ENCODE measurements at places on chromosomes 7 and 10. TPM values are rescaled to one million over a fixed set of nuclear protein-coding genes. Genes with fewer than 3 reads are reported as not detected.

GRCh38 chr10:102767428-102768160, 23.8 kb downstream of the WBP1L start:
- no peaks in the 10 kb centered on the region for H3K27me3 ChIP-seq
- no peak for DNase-seq
- peaks cover 60% of the 10 kb centered on the region for H3K4me1 ChIP-seq
- peak overlapping the region; percentile 40 for H3K4me3 ChIP-seq
- H3K27ac ChIP-seq, result peak overlapping the region; percentile 8

DNA sequence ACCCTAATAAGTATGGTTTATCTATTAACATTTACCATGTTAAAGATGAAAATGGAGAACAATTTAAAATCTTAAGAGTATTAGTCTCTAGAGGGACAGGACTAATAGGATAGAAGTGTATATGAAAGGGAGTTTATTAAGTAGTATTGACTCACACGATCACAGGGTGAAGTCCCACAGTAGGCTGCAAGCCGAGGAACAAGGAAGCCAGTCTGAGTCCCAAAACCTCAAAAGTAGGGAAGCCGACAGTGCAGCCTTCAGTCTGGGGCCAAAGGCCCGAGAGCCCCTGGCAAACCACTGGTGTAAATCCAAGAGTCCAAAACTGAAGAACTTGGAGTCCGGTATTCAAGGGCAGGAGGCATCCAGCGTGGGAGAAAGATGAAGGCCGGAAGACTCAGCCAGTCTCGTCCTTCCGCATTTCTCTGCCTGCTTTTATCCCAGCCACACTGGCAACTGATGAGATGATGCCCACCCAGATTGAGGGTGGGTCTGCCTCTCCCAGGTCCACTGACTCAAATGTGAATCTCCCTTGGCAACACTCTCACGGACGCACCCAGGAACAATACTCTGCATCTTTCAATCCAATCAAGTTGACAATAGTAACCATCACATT, 140.8 kb upstream of the FAM20C start:
- H3K27ac ChIP-seq, result no peak overlapping the region
- H3K4me3 ChIP-seq, result no peak overlapping the region
- no peak for DNase-seq

GRCh38 chr10:105188737-105189462, 547.8 kb downstream of the SORCS3 start:
- peaks cover 6% of the 10 kb centered on the region for H3K4me1 ChIP-seq
- H3K4me3 ChIP-seq, result no peak overlapping the region

DNA sequence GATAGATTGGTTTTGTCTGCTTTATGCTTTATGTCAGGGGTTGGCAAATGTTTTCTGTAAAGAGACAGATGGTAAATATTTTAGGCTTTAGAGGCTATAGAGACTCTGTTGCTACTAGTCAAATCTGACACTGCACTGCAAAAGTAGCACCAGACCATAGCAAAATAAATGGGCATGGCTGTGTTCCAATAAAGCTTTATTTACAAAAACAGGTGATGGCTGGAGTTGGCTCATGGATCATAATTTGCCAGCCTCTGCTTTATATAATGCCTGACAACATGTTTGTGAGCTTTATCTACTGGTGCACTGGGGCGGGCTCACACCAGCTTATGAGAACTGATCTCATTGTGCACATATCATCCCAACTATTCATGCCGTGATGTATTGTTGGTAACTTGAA, 120.1 kb downstream of the PLXDC2 start:
- H3K27me3 ChIP-seq, result no peaks in the 10 kb centered on the region
- H3K4me3 ChIP-seq, result no peak overlapping the region
- peaks cover 6% of the 10 kb centered on the region for H3K36me3 ChIP-seq
- H3K27ac ChIP-seq, result no peak overlapping the region

DNA sequence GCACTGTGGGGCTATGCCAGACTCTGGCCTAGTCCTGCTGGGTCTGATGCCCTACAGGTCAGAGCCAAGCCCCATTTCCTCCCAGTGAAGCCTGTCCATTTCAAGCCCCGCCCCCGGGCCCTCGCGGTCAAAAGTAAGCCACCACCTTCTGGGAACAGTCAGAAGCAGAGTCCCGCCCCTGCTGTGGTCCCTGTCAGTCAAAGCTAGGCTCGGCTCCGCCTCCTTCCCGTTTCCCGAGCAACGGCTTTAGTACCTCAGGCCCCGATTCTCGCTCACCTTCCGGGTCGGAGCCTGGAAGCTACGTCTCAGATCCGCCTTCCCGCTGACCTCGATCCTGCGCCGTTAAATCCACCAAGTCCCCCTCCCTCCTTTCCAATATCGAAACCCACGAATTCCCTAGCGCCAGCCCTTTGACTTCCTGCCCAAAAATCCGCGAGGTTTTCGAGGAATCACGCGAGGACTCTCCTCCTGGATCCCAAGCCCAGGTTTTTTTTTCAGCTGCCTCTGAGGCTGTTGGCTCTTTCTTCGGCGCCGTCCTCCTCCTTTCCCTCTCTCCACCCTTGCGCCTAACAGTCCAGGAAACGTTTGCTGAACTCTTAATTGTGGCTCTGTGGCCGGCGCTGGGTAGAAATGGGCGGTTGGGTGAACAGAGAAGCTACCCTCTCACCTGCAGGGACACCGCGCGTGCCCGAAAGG, 11.8 kb downstream of the SFXN3 start:
- H3K4me3 ChIP-seq, result peak overlapping the region; percentile 97
- H3K27ac ChIP-seq, result peak overlapping the region; percentile 100
- peaks cover 4% of the 10 kb centered on the region for H3K36me3 ChIP-seq
- peak; percentile 88 for DNase-seq
- H3K4me1 ChIP-seq, result peaks cover 39% of the 10 kb centered on the region

DNA sequence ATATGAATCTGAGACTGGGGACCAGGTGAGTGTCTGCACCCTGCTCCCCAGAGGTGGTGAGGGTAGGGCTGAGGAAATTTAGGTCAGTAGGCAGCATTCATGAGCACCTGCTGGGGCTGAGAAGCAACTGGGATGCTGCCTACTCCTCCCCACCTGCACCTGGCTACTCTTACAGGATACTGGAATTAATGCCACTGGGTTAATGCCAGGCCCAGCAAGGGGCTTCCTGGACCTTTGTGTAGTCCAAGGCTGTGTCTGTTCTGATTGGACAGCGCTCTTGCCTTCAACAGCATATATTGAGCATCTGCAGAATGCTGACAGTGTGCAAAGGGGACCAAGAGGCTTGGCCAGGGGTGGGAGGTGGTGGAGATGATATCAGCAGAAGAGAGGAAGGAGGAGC, 32.1 kb downstream of the ADCYAP1R1 start:
- H3K27me3 ChIP-seq, result peaks cover 48% of the 10 kb centered on the region
- DNase-seq, result no peak
- H3K27ac ChIP-seq, result no peak overlapping the region
- H3K36me3 ChIP-seq, result no peaks in the 10 kb centered on the region
- no peak overlapping the region for H3K4me3 ChIP-seq
- peaks cover 7% of the 10 kb centered on the region for H3K4me1 ChIP-seq

The C1QL3 gene
- total RNA-seq, result 6.5 TPM

GRCh38 chr7:158744070-158744469, 39.5 kb upstream of the NCAPG2 start:
- peaks cover 20% of the 10 kb centered on the region for H3K36me3 ChIP-seq
- no peaks in the 10 kb centered on the region for H3K27me3 ChIP-seq
- no peaks in the 10 kb centered on the region for H3K4me1 ChIP-seq
- H3K27ac ChIP-seq, result no peak overlapping the region
- H3K4me3 ChIP-seq, result no peak overlapping the region

The PTPRN2 gene
- 16.2 TPM for total RNA-seq

GRCh38 chr7:149704507-149704906, 68.9 kb downstream of the ZNF467 start:
- no peak overlapping the region for H3K27ac ChIP-seq
- peaks cover 4% of the 10 kb centered on the region for H3K4me1 ChIP-seq
- H3K36me3 ChIP-seq, result no peaks in the 10 kb centered on the region
- no peaks in the 10 kb centered on the region for H3K27me3 ChIP-seq

DNA sequence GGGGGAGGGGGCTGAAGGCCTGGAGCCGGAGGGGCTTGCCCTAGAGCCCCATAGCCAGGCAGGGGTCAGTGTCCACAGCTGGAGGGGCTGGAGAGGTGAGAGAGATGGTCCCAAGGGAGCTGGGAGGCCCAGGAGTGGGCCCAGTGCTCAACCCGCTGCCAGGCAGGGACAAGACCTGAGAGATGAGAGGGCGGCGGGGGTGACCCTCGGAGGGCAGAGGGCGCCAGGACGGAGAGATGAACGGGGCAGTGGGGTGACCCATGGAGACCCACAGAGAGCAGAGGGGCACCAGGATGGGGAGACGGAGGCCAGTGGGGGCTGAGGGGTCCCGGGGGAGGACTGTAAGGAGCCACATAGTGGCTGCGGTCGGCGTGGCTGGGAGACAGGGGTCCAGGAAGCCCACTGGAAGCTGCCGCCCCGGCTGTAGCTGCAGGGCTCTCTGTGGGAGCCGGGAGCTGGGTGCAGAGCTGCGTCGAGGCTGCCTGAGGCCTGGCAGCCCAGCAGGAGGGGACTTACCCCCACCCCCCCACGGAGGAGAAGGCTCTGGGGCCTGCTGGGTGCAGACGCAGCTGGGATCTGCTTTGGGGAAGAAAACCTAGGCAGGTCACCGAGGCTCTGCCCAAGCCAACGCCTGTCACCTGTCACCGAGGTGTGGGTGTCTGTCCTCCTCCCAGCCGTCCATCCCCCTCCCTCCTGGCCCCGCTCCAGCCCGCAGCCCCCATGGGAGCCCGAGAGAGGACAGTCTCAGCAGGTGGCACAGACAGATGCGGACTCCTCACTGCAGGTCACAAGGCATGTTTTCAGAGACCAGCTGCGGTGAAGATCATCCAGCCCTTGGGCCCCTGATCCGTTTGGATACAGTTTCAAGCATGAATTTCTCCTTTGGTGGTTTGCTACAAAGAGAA, 25.1 kb downstream of the PWWP2B start:
- H3K27ac ChIP-seq, result peak overlapping the region; percentile 77
- H3K4me1 ChIP-seq, result peaks cover 29% of the 10 kb centered on the region
- H3K27me3 ChIP-seq, result no peaks in the 10 kb centered on the region
- no peaks in the 10 kb centered on the region for H3K36me3 ChIP-seq
- peak overlapping the region; percentile 67 for H3K4me3 ChIP-seq

GRCh38 chr10:124657806-124658205, 86.4 kb downstream of the FAM53B start:
- no peak overlapping the region for H3K4me3 ChIP-seq
- H3K27ac ChIP-seq, result peak overlapping the region; percentile 35
- no peak for DNase-seq
- H3K36me3 ChIP-seq, result peaks cover 4% of the 10 kb centered on the region
- peaks cover 11% of the 10 kb centered on the region for H3K4me1 ChIP-seq

GRCh38 chr10:21517134-21518031, 8.1 kb downstream of the SKIDA1 start:
- H3K36me3 ChIP-seq, result peaks cover 13% of the 10 kb centered on the region
- H3K27me3 ChIP-seq, result peaks cover 4% of the 10 kb centered on the region
- H3K27ac ChIP-seq, result peak overlapping the region; percentile 94
- H3K4me3 ChIP-seq, result peak overlapping the region; percentile 94

DNA sequence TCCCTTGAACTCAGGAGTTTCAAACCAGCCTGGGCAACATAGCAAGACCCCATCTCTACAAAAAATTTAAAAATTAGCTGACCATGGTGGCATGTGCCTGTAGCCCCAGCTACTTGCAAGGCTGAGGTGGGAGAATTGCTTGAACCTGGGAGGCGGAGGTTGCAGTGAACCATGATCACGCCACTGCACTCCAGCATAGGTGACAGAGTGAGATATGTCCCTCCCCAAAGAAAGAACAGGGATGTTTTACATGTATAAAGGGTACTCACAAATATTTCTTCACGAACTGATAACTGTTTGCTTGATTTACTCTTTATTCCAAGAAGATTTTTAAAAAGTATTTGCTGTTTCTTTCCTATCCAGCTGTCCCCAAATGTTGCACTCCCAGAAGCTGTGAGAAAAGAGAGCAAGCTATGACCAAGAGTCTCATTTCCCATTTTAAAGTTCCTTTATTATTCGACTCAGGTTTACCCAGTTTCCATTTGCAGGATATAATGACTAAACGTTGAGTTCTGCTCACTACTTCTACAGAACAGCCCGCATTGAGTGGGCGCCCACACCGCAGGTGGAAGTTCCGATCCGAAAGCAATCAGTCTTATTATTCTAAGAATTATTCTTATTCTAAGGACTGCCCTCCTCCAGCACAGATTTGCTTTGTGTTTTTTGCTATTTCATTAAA, 90.7 kb downstream of the APBB1IP start:
- H3K36me3 ChIP-seq, result no peaks in the 10 kb centered on the region
- no peak overlapping the region for H3K27ac ChIP-seq
- DNase-seq, result no peak
- no peak overlapping the region for H3K4me3 ChIP-seq
- peaks cover 8% of the 10 kb centered on the region for H3K4me1 ChIP-seq
- H3K27me3 ChIP-seq, result no peaks in the 10 kb centered on the region

The PRPS1L1 gene
- not detected for total RNA-seq

- H3K27me3 ChIP-seq, result no peaks in the 10 kb centered on the region
- no peaks in the 10 kb centered on the region for H3K36me3 ChIP-seq
- peaks cover 16% of the 10 kb centered on the region for H3K4me1 ChIP-seq
- no peak overlapping the region for H3K27ac ChIP-seq
- no peak for DNase-seq
Measured at GRCh38 chr7:74625446-74625845, 32.1 kb upstream of the GTF2I start.

The SRPK2 gene
- total RNA-seq, result 30.4 TPM

The RAMP3 gene
- total RNA-seq, result 0.70 TPM

The TEX36 gene
- total RNA-seq, result not detected

DNA sequence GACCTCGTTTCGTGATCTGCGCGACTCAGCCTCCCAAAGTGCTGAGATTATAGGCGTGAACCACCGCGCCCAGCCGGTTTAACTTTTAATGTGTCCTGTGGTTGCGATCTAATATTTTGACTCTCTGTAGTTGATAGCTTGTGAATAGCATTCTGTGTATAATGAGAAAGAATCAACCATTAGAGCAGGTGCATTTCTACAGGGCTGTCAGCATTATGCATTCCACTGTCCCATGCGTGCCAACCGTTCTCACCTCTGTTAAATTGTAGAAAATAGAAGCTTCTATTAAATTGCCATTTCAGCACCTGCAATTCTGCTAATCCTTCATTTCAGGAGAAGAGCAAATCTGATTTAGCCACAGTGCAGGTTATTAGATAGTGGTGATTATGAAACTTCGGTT, 61.7 kb downstream of the VIM start:
- no peaks in the 10 kb centered on the region for H3K36me3 ChIP-seq
- no peak for DNase-seq
- H3K4me1 ChIP-seq, result peaks cover 7% of the 10 kb centered on the region
- H3K27me3 ChIP-seq, result peaks cover 32% of the 10 kb centered on the region
- no peak overlapping the region for H3K4me3 ChIP-seq
- H3K27ac ChIP-seq, result no peak overlapping the region

The SLC18A2 gene
- total RNA-seq, result 1.8 TPM

The MYOF gene
- 79.8 TPM for total RNA-seq

DNA sequence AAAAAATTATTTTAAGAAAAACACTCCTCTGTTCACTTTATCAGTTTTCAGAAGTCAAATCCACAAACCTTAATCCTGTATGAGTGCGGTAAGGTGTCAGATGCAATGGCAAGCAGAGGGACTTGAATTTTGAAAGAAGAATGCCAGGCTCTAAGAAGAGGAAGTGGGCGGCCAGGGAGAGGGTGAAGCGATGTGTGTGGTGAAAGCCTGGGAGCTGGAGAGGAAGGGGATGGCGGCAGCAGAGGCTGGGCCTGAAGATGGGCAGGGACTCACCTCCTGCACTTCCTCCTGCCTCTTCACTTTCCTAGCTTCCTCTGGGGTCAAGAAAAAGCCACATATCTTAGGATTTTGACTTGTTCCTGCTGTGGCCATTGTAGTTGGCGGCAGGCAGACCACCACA, 609.6 kb downstream of the PARD3 start:
- no peak overlapping the region for H3K27ac ChIP-seq
- H3K36me3 ChIP-seq, result peaks cover 7% of the 10 kb centered on the region
- no peak for DNase-seq
- H3K4me3 ChIP-seq, result no peak overlapping the region
- no peaks in the 10 kb centered on the region for H3K27me3 ChIP-seq
